NCI-H1105 treated with DMSO at 0.1 percent for 48 hours (cell line): ENCODE measurements at places on chromosomes 3 and 15.

DNA sequence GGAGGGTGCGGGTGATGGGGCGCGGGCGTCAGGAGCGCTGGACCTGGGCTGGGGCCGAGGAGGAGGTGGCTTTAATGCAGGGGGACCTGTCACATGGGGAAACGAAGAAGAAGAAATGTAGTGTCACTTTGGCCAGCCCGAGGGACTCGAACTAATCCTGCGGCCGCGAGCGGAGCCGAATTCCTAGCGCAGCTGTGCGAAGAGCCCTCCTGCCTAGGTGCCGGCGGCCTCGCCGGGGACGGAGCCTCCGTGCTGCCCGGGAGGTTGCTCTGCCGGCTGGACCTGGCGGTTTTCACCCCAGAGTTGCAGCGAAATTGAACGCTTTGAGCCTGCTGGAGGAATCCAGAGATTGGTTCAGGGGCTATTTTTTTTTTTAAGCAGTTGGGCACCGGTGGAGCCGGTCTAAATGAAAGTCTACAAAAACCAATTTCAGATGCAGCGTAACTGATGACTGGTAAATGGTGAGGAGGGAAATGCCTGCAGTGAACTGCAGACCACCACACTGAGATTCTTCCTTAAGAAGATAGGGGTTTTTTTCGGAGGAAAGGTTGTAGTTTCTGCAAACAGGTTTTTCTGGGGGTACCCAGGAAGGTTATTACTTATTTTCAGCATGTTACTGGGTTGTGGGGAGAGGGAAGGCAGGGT, 662 bp downstream of the TMEM108 start:
- DNase-seq, result peak; percentile 55

GRCh38 chr3:195755391-195755790, 34.6 kb downstream of the MUC20 start:
- DNase-seq, result no peak

DNA sequence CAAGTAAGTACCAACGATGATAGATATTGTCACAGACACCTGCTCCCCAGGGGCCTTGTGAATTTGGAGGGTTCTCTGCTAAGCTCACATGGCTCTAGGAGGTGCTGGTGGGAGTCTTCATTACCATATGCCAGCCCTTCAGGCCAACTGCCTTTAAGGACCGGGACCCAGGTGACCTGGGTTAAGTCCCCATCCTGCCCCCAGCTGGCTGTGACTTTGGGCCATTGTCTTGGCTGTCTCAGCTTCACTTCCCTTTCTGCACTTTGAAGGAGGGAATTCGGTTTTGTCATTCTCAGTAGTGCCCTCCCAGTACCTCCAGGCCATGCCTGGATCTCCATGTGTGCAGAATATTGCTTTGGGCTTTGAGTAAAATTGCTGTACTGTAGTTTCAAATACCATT, 72.8 kb upstream of the ACAD9 start:
- no peak for DNase-seq

DNA sequence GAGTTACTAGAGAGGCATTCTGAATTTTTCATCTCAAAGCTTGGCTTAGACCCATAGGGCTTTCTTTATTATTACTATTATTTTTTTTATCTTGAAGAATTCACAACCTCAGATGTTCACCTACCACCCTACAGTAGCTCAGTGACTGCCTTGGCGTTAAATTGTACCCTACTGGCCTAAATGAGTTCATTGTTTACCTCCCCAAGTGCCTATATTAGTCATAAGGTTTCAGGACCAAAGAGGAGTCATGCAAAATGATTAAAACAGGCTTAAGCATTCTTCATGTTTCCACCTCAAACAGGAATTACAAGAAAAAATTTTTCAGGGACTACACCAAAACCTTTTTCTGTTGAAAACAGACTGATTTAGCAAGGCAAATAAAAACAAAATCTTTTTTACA, 751.5 kb downstream of the SQOR start:
- no peak for DNase-seq

GRCh38 chr3:100103558-100104441, 10.5 kb downstream of the FILIP1L start:
- DNase-seq, result peak; percentile 33

DNA sequence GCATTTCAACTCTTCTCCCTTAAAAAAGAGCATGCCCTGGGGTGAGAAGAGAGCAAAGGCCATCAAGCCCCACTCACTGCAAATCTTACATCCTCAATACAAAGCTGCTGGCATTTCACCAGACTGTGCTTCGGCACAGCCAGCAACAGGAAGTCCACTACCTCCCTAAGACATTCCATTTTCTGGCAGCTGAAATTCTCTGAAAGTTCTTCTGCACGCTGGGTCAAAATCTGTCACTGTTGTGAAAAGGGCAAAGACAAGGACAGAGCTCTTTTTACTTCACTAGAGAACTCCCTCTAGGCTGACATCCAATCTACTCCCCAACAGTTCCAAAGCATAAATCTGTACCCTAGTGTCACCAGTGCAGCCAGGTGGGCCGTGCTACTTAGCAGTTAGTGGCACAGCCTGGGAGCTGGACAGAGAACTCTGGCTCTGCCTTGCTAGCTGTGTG, 6.3 kb downstream of the MTMR10 start:
- no peak for DNase-seq

- no peak for DNase-seq
Measured at GRCh38 chr3:30500666-30501399, 105.6 kb upstream of the TGFBR2 start.

- DNase-seq, result no peak
Measured at GRCh38 chr15:86505951-86506350, 426.3 kb downstream of the AGBL1 start.

- DNase-seq, result no peak
Measured at GRCh38 chr3:71881041-71881440, 96.1 kb upstream of the PROK2 start.

DNA sequence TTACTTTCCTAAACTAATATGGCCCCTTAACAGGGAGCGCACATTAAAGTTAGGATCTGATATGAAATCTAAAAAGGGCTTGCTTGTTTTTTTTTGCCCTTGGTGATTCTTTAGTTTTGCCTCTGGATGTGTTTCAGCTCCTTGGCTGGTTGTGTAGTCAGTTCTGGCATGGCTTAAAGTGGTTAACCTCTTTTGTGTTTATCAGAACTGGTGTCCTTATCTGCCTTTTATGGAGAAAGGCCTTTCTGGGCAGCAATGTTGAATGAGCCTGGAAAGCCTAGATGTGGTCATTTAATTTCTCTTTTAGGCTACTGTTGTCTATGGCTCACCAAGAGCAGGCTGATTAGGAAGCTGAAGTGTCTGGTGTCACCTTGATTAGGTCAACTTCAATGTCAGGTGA, 254.5 kb upstream of the ROPN1 start:
- DNase-seq, result no peak

GRCh38 chr3:145704020-145704419, 457.0 kb downstream of the PLOD2 start:
- DNase-seq, result no peak

GRCh38 chr15:57425842-57426241, 49.5 kb downstream of the CGNL1 start:
- no peak for DNase-seq

GRCh38 chr15:69478259-69478781, 25.7 kb downstream of the RPLP1 start:
- peak; percentile 79 for DNase-seq

GRCh38 chr15:40282869-40283614, at the start of gene ANKRD63:
Gene ANKRD63, minus strand, starts transcription at chr15:40283064. Its CDS starts 478 bp downstream, at chr15:40282586.
- DNase-seq, result peak; percentile 13

GRCh38 chr3:12379640-12380429, 91.0 kb downstream of the PPARG start:
- DNase-seq, result no peak

DNA sequence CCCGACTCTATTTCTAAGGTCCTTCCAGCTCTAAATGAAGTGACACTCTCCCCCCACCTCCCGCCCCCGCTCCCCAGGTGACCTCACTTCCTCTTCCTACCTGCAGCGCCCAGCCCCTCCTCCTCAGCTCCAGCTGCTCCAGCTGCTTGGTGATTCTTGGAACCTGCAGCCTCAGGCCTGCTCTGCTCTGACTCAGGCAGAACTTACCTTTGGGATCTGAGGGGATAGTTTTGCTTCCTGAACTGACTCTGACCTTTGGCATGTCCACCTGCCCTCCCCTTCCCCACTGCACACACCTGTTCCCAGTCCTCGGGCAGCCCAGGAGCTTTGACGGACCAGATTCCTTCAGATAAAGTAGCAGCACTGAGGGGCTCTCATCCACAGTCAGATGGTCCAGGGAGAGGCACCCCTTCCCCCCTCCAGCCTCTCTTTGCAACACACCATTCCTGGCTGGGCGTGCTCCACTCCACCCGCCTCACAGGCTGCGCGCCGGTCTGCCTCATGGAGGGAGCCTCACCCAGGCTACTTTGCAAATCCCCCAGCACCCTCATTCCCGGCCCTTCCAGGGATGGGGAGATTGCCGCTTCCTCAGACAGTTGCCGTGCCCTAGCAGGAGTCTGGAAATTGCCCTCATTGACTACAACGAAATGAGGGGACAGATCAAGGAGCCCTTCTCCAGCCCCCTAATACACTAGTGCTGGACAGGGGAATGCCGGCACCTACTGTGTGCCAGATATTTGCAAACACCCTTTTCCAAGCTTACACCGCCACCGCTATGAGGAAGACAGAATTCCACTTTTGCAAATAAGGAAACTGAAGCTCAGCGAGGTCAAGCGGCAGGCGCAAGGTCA, 692 bp upstream of the C15orf39 start:
- peak; percentile 46 for DNase-seq

DNA sequence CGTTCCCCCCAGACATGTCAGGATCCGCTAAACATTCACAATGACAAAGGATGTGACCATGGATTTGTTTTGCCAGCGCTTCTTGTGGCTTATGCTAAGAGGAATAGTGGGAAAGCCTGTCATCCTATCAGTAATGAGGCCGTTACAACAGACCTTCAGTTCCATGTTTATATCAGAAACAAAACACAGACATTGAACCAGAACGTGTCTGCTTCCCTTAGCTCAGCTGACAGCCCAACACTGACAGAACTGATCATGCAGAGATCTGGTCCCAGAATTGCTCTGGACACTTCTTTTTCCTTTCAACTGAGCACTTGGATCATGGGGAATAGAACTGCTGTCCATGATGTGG, 58.3 kb upstream of the MYZAP start:
- DNase-seq, result no peak

DNA sequence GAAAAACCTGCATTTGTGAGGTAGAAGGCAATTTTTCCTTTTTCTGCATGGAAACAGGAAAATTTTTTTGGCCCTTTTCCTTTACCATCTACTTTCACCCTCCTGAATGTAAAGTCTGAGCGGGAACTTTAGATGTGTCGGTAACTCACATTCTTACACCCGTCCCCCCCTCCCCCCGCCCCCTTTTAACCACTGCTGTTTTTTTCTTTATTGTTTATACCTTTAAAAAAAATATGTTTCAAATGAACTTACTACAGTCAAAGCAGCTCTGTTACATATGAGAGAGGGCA, 487 bp upstream of the HES1 start:
- no peak for DNase-seq

GRCh38 chr3:156160647-156161046, 40.3 kb downstream of the KCNAB1 start:
- DNase-seq, result peak; percentile 19

DNA sequence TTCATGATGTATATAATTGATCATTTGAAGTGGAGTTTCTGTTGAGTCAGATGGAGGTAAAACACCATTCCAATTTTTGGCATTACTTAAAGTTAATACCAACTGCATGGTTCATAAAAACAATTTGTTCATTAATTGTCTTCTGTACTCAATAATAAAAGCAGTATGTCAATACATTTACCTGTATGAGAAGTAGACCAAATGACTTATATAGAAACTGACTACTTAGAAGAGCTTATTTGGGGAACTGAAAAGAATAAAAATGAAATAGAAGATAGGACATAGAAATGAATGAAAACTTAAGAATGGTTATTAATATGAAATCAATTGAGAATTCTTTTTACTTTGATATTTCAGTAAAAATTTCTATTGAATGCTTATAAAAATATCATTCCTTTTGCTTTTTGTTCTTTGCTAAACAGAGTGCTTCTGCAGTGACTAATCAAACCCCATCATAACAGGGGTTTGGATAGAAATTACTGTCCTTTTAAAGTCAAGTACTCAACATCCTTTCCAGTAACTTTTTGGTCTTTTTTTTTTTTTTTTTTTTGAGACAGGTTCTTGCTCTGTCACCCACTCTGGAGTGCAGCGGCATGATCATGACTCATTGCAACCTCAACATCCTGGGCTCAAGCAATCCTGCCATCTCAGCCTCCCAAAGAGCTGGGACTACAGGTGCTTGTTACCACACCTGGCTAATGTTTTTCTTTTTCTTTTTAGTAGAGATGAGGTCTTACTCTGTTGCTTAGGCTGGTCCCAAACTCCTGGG, 6.5 kb upstream of the CRYBG3 start:
- DNase-seq, result no peak

- DNase-seq, result no peak
Measured at GRCh38 chr3:57555306-57555705, 768 bp upstream of the PDE12 start.

GRCh38 chr3:108133858-108134554, 43.2 kb upstream of the CD47 start:
- DNase-seq, result no peak

DNA sequence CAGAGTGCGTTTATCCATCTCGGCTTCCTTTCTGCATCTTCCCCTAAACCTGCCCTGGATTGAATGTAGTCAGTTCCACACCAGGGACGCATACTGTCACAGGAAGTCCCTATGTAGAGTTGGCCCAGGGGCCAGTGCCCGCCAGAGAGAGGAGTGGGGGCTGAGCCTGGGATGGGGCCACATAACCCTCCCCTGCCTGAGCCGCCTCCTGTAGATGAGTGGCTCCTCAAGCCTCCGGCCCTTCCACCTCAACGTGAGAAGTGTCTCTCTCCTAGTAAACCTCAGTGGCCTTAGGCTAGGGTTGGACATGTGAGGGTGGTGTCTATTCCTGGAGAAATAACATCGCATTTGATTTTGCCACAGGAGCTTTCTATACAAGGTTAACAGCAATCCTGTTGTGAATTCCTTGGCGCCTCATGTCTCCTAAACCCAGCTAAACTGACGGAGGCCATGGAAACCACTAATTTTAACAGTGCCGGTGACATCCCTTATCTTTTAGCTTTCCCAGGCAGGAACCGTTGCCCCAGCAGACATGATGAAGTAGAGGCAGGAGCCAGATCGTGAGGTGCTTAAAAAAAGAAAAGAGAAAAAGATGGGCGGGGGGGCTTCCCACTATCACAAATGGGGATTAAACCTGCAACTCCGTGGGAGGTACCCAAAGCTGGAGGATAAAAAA, 171.1 kb downstream of the CHDH start:
- DNase-seq, result no peak

GRCh38 chr3:106810300-106810875, 566.9 kb upstream of the CCDC54 start:
- no peak for DNase-seq
